GM06990 (cell line): ENCODE measurements at places on chromosomes 1 and 21.

DNA sequence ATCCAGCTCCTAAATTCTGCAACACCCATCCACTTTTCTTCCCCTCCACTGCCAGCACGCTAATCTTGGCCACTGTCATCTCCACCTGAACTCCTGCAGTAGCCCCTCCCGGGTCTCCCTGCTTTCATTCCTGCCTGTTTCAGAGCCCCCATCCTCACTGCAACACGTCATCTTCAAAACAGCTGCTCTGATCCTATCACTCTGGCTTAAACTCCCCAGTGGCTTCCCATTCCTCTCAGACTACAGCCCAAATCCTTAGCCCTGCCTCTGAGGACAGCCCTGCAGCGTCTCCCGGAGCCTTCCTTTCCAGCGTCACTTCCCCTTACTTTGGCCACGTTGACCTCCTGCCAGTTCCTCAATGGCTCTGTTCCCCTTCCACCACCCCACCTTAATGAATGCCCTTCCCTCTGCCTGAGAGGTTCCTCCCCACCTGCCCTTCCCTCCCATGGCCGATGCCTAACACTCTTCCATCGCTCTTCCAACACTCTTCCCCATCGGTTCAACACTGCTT lies 22.9 kb upstream of the IFNAR2 start:
- no peak for DNase-seq

DNA sequence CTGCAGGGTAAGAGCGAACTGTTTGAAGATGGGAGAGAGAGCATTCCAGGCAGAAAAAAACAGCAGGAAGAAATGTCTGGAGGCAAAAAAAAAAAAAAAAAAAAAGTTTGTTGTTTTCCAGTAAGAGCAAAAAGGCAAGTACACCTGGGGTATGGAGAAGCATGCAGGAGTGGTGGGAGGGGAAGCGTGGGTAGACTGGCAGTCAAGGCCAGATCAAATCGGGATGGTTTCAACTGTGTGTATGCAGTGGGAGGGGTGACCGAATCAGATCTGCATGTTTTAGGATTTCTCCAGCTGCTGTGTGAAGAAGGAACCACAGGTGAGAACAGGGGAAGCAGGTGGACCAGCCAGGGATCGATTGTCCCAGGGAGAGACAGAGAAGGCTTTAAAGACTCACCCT lies 34.7 kb downstream of the CSMD2 start:
- no peak for DNase-seq

DNA sequence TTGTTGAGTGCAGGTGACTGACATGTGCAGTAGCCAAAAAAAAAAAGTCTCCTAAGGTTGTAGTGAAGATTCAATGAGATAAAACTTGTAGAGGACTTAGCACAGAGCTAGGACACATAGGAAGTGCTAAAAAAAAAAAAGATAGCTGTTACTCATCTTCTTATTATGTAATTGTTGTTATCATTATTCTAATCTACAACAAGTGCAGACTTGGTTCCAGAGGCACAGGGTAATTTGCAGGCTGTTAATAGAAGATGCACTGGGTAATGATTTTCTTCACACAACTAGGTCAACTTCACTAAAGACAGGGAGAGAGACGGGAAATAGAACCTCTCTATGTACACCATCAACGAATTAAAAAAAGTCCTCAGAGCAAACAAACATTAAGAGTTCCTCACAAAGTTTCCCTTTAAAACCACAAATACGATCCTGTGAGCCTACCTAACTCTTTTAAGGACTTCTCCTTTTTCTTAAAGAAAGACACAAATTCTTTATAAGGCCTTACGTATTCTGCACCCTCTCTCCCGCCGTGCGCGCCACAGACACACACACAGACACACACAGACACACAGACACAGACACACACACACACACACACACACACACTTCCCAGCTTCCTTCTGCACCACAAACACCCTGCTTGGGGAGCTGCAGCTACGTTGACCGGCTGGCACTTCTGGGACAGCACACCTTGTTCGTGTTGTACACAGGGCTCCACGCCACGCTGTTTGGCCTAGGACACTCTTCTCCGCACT lies 49.8 kb upstream of the GADD45A start:
- no peak for DNase-seq

- no peak for DNase-seq
Observed at GRCh38 chr1:1359664-1360468, 1.5 kb upstream of the MXRA8 start.

DNA sequence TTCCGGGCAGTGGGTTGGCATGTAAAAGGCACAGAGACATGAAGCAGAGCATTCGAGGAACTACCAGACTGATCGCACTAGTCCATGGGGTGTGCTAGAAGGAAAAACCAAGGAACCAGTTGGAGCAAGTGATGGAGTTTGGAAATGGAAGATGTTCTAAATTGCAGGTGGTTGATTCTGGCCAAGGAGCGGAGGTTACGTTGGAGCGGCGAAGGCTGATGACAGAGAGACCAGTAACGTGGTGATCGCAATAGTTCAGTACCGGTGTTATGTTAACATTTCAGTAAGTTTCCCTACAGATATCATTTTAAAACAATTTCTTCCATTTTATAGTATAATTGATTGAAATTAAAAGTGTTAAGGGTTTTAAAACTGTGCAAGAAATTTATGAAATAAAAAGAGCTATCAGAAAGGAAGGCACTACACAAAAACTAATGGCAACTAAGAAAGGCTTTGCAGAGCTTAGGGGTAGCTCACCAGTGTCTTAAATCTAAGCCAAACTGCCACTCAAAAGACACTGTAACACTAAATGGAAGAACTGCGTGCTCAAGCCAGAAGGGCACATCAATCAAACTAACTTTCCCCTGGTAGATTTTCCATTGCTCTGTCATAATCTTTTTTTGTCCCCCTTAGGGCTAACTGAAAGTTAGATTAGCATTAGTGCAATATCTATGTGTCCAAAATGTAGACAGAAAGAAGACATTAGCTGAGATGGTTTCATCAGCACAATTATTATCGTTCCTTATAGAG lies 11.3 kb upstream of the HEATR1 start:
- no peak for DNase-seq

- DNase-seq = no peak
Observed at GRCh38 chr1:183585038-183585437, 5.2 kb downstream of the NCF2 start.

DNA sequence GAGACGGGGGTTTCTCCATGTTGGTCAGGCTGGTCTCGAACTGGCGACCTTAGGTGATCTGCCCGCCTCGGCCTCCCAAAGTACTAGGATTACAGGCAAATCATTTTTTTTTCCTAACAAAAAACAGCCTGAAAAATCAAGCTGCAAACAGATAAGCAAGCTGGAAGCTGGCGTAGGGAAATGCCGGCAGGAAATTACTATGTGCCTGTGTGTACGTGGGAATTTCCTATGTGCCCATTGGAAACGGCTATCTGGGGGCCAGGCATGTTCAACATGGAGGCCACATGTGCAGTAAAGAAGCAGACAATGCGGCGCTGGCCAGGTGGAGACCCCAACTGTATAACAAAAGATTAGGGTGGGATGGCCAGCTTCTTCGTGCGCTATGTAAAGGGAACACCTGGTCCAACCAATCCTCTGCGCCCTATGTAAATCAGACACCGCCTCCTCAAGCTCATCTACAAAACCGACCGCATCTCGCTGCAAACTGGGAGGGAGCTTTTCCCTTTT lies 9.1 kb upstream of the AADACL4 start:
- DNase-seq = no peak

DNA sequence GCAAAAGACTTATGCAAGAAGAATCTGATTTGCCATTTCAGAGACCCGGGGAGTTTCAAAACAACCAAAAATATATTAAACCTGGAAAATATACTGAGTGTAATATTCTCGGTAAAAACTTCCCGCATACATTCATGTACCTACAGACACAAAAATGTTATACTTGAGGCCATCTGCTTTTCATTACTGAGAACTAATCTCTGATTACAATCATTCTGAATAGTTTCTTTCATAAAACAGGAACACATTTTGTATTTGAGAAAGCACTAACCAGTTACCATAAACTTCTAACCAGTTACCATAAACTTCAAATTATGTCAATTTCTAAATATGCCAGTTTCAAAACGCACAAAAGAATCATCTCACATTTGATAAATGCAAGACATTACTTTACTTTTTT lies 7.8 kb downstream of the ZNHIT6 start:
- no peak for DNase-seq

- DNase-seq = no peak
Observed at GRCh38 chr21:33550772-33551660, 8.2 kb downstream of the SON start.

DNA sequence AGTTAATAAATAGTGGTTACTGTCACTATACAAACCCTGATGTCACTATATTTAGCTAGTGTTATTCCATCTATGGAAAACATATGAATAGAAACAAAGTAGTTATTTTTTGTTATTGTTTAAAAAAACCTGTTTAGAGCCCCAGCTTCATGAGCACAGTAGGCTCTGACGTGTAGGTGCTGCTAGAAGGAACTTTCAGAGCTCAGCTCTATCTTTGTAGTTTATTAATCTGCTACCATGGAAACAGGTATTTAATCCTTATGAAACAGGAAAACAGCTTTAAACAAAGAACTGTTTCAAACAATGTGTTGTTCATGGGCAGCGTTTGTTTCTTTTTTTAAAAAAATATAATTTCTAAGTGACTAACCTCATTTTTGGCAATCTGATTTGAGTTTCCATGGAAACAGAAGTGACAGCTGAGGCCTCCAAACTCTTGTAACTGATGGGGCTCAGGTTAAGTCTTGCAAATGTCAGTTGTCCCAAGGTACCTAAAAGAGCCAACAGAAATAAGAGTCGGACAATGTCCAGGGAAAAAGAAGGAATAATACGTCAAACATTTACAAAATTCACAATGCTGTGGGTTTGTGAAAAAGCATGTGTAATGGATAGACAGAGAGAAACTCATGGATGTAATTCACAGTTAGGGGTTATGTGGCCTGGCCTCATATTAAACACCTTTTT lies 162.0 kb upstream of the C21orf91 start:
- DNase-seq = no peak

GRCh38 chr1:233673261-233673946 lies 59.5 kb downstream of the KCNK1 start:
- DNase-seq = no peak
